T-helper 22 cell (primary cell): ENCODE measurements at places on chromosomes 2 and 18.

DNA sequence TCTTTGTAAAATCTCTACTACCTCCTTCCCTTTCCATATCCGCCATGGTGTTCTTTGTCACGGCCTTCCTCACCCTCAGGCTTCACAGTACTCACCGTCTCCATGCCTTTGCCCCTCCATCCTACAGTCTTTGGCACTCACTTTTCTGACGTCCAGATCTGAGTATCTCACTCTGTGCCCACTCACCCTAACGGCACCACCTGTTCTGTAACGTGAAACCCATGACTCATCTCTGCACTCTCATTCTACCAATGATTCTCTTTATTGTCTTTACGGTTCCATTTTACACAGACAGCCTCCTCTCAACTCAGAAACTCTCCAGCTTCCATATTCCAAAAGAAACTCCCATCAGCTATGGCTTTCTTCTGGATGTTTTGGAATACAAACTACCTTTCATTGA lies 56.7 kb downstream of the NETO1 start:
- DNase-seq, result no peak

GRCh38 chr2:2582998-2583545 lies 252.0 kb upstream of the MYT1L start:
- DNase-seq, result no peak

DNA sequence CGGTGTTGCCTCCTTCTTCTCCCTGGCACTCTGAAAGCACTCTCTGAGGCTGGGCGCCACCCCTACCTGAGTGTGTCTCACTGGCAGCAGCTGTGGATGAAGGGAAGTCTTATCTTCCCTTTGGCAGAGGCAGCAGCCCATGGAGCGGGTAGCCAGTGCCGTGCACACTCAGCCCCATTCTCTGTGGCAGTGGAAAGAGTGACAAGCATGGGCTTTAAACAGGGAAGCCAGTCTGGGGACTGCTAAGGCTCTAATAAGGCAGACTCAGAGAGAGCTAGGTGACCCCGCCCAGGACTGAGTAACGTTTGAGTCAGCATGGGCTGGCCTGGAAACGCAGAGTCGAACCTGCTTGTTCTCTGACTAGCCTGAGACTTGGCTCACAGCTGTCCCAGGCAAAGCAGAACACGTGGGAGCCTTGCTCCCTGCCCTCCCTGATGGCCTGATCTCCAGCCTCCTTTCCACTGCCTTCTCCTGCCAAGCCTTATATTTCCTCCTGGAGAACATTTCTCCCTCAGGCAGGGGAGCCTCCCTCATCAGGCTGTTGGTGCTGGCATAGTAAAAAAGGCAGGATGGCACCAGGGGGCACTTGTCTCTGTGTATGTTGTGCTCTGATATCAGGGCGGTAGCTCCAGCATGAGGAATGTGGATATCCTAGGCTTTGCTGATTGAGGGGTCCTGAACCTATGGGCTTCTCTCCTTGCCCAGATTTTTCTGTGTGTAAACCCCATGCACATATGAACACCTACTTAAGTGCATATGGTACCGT lies 93.9 kb upstream of the LGALSL start:
- DNase-seq, result no peak

- no peak for DNase-seq
Measured at GRCh38 chr2:101017371-101017770, 15.3 kb downstream of the RPL31 start.

- no peak for DNase-seq
Measured at GRCh38 chr2:177340158-177340557, 52.4 kb upstream of the AGPS start.

DNA sequence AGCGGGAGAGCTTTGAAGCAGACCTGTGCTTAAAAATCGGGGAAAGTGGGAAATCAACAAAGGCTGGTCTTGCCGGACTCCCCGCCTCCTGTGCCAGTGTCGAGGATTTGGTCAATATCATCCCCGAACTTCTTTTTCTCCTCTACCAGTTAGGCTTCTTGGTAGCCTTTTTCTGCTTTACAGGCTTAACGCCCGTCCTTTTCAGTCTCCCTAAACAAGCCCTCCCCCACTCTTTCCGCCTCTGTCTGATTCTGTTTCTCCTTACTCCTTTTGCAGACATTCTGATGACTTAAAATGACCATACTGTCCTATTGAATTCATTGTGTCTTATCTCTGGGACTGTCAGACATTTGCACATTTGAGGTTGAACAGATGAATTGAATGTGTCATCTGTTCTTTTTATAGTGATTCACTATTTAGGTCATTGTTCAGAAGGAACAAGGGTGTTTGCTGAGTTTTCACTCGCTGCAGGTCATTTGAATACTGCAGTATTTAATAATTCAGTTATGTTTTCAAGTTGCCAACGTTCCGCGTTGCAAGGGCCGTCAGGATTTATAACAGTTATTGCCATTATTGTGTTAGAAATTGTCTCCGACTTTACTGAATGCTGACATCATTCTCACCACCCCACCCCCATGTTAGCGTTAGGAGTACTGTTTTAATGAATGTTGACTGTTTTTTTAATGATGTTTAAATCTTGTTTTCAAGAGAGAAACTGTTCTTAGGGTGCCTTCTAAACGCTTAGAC lies 1.1 kb downstream of the ITGAV start:
- DNase-seq, result no peak

- no peak for DNase-seq
Measured at GRCh38 chr18:7116792-7117389, 706 bp downstream of the LAMA1 start.

- no peak for DNase-seq
Measured at GRCh38 chr2:38261569-38262068, 115.5 kb downstream of the ATL2 start.

DNA sequence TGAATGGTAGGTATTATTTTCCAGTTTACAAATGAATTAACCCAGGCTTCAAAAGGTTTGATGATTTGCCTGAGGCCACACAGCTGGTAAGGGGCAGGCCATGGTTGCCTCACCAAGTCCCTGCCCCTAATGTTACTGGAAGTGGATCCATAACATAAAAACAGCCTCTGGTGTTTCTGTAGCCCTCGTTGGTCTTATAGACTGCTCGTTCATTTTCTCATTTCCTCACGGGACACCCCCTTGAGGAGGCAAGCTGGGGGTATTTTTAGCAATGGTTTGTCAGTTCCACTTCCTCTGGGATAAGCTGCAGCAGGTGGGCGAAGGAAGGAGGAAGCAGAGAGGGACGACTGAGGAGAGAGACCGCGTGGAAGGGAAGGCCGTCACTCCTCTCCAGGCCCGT lies 32.9 kb upstream of the NDUFV2 start:
- DNase-seq, result no peak

DNA sequence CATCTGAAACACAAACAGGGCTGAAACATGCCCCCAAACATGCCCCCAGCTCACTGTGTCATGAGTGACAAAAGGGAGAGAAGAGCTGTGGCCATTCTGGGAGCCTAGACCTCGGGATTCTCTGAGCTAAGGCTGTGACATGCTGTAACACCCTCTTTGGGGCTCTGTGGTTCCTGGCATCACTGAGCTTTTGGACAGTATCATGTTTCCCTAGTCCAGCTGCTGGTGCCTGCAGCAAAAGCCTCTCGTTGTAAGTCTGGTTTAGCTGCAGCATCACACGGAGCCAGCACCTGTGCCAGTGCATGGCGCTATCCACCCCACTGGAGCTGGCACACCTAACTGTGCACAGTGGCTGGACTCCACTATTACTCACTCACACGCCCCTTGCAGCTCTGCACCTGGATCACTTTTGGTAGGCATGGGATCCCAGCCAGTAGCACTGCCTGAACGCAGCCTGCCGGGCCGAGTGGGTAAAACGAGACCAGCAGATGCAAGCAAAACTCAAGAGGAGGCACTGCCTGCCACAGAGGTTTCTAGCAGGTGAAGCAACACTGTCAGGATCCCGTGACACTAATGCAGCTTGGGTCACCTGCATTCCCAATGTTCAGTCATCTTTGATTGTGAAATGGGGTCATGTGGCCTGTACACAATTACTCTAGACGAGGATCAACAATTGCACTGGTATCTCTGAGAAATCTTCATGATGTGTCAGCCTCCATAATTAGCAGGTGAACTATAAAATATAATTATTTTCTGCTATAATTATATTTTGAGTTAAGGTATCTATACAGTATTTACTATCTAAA lies 547.2 kb downstream of the ZNF804A start:
- no peak for DNase-seq

DNA sequence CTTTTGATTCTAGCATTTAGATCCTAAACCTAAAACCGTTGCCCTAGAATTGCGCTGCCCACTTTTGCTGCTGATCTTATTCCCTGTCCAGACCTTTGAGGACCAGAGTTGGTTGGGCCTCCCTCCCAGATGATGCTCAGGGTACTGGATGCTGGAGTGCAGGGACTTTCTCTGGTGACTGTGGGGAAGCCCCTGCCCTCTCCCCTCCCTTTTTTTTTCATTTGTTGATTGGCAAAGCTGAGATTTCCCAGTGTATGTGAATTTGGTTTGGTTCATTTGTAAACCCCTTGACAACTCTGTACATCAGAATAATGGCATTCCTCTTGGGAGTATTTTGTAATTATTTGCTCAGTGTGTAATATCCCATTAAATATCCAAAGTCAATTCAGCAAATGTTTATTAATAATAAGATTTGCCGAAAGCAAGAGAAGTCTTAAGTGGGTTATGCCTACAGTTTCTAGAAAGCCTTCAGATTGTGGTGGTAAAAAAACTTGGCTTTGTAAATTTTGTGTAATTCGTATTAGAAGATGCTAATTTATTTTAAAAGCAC lies 28.3 kb downstream of the RAB31 start:
- no peak for DNase-seq

GRCh38 chr18:2797951-2798350 lies 48.9 kb upstream of the EMILIN2 start:
- DNase-seq, result no peak

GRCh38 chr2:55153584-55154299 lies 78.4 kb downstream of the CLHC1 start:
- DNase-seq, result no peak

DNA sequence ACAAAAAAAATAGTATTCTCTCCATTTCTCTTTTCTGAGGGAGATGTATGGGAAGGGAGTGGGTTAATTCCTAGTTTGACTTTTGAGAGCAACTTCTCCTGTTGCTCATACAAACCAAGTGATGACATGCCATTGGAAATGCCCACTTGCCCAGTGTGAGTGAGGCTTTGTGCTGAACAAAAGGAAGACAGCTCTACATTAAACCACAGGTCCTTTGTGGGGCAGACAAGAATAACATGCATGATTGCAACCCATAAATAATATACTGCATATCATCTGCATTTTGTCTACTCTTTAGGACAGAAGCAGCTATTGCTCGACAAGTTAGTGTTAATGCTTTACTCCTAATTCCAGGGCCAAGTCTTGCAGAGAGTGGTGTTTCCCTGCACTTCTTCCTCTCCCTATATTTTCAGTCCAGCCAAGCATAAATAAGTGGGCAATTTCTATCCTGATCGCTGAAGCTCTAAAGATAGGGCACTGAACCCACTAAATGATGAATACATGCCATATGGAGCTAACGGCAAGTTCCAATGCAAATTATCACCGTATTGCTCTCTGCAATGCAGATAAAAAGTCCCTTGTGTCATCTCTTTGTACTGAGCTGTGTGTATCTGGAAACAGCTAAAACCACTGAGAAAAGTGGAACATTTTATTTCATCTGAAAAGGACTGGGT lies 19.4 kb upstream of the EHBP1 start:
- DNase-seq, result no peak

DNA sequence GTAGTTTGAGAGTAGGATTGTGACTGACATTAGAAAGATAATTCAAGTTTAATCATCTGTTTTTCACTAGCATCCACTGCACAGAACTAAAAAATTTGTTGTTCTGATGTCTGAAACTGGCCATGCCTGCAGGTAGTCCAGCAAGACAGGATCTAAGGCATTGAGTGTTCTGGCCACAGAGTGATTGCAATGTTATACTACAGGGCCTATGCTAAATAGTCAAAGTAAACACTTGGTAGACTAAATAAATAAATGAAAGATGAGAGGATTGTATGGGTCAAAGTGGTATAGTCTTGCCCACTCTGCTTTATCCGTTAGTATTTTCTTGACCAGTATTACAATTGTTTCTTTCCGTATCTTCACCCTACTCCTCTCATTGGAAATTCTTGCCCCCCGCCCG lies 27.6 kb upstream of the FANCL start:
- no peak for DNase-seq

- no peak for DNase-seq
Measured at GRCh38 chr2:179049546-179050311, at the start of gene CCDC141. CCDC141 (minus strand) TSS chr2:179050137; CDS start chr2:179049941, 196 bp downstream.

DNA sequence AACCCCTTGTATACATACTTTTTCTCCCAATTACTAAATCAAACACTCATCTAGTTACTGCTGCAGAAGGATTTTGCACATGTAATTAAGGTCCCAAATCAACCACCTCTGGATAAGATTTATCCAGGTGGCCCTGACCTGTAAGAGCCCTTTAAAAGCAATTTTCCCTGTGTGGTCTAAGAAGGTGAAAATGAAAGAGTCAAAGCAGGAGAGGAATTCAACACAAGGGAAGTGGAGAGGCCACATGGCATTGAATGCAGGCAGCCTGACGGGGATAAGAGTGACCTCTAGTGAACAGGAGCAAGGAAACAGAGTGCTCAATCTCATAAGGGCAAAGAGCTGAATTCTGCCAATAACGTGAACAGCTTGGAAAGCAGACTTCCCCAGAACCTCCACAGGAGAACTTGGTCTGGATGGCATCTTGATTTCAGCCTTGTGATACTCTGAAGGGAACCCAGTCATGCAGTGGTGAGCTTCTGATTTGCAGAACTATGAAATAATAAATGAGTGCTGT lies 27.2 kb downstream of the PPP3R1 start:
- DNase-seq, result no peak

- DNase-seq, result no peak
Measured at GRCh38 chr2:64863097-64863820, 125.9 kb upstream of the SLC1A4 start.

GRCh38 chr2:209644842-209645241 lies 126.8 kb upstream of the UNC80 start:
- no peak for DNase-seq

- DNase-seq, result no peak
Measured at GRCh38 chr2:233816334-233816733, 38.0 kb downstream of the HJURP start.

DNA sequence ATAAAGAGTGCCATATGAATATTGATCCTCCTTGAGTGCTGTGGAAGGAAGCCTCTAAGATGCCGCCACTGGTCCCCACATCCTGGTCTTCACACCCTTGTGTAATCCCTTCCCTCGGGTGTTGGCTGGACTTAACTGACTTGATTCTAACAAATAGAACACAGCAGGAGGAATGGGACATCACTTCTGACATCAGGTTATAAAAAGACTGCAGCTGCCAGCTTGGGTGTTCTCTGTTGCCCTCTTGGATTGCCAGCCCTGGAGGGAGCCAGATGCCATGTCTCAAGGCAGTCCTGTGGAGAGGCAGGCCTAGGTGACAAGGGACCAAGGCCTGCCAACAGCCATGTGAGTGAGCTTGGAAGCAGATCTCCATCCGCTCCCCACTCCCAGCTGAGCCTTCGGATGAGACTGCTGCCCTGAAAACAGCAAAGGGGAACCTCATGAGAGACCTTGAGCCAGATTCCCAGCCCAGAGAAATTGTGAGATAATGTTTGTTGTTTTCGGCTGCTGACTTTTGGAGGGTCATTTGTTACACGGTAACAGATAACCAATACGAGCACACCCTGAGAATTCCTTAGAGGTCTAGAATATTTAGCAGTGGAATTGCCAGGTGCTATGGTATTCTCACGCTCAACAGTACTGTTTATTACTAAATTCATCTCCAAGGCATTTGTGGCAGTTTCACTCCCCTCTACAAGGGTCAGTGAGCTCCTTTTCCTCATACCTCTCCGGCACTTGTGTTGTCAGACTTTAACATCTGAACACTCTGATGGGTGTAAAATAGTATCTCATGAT lies 32.5 kb downstream of the HPCAL1 start:
- no peak for DNase-seq

GRCh38 chr18:48181857-48182256 lies 227.3 kb downstream of the ZBTB7C start:
- DNase-seq, result no peak
